ENCODE measurements at places on chromosomes 7 and 10.

GRCh38 chr10:116606061-116606483 lies 14.7 kb upstream of the PNLIPRP2 start:
- no peak for DNase-seq

DNA sequence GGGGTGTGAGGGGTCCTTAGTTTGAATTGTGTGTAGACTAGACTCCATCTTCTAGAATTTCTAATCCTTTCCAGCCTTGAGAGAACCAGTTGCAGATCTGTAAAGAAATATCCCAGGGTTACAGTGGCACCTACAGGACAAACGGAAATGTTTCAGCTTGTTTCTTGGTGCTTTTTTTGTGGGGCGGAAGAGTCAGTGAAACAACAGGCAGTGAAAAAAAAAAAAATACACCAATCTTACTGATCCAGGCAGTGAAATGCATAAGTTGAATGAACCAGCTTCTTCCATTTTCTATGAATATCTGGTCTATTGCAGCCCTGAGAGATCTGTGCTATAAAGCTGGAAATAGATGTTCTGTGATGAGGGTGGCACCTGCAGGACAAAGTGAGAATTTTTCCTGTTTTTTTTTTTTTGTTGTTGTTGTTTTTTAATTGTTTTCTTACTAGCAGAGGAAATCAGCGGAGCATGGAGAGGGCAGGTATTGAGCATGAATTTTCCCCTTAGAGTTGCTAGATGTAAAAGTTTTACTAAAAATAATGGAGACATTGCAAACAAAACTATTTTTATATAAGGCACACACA lies 81.9 kb upstream of the DYNC1I1 start:
- no peak for DNase-seq

DNA sequence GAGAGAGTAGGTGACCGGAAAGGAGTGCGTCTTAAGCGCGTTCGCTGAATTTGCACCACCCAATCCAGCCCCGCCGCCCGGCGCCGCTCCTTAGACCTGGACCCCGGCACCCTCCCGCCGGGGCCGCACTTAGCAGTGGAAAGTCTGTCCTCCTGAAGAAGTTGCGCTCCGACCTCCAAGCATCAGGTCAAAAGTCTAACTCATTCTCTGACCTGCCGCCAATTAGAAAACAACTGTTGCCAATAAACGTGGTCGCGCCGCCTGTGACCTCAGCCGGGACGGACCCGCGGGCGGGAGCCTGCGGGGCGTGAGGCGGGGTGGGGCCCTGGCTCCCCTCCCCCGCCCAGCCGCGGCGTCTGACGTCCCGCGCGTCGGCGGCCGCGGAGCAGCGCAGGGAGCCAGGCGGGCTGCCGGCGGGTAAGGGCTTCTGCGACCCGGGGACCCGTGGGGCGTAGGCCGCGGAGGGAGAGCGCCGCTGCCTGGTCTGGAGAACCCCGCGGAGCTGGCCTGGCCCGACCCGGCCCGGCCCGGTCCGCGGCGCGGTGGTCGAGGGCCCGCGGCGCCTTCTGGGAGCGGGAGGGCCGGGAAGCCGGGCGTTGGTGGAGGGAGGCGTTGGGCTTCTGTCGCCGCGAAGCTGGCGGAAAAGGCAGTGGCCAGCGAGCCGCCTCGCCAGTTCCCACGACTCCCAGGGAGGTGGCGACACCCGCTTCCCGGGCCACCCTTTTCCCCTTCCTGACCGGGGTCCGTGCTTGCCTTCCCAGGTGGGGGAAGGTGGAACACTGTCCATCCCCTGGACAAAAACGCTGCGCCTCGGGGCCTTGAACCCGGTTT lies at the start of gene BCAP29:
BCAP29 (plus strand) TSS at position 362 of the 831 bp plus-strand sequence. CDS start 527 bp downstream, outside the sequence.
- peak; percentile 53 for DNase-seq

GRCh38 chr10:16192337-16192736 lies 244.5 kb upstream of the PTER start:
- no peak for DNase-seq

- no peak for DNase-seq
Observed at GRCh38 chr10:107657851-107658250, 493.3 kb upstream of the SORCS1 start.
